ENCODE measurements at places on chromosomes 4 and X. TPM values are rescaled to one million over a fixed set of nuclear protein-coding genes. Genes with fewer than 3 reads are reported as not detected.

The BBS7 gene
- total RNA-seq: 9.4 TPM

The WAS gene
- 5.0 TPM for total RNA-seq

The CENPI gene
- 0.88 TPM for total RNA-seq

The NXF2 gene
- not detected for total RNA-seq

The PROM1 gene
- total RNA-seq: 5.8 TPM

DNA sequence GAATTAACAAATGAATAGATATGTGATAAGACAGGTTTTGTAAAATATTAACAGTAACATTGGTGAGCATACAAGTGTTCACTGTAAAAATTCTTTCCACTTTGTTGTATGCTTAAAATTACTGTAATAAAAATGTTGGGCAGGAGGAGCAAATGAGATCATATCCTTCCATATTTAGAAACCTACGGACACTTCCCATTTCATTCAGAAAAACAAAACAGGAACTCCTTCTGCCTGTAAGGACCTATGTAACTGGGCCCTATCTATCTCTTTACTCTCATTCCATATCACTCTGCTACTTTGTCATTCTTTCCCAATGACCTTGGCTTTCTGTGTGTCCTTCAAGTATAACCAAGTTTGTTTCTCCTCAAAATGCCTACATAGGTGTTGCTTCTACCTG, 53.7 kb upstream of the SLC39A8 start:
- DNase-seq: no peak

DNA sequence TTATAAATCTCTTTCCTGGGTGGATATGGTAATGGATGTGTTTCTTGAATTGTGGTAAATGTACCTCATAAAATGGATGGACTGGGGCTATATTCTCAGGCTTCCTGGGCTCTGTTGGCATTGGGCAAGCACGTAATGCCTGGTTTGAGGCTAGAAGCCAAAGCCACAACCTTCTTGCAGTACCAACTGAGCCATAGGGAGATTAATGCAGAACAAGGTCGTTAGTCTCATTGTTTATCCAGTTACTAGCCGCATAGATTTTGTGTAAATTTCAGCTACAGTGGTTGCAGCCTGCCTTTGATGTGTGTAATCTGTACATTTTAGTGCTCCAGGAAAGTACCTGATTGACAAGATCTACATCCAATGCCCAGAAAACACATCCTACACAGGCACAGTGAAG, 7.2 kb upstream of the LEF1 start:
- DNase-seq: no peak
